ENCODE measurements at places on chromosomes 5 and 9. TPM values are rescaled to one million over a fixed set of nuclear protein-coding genes. Genes with fewer than 3 reads are reported as not detected.

The SOHLH1 gene
- not detected for total RNA-seq

The ACER2 gene
- 3.8 TPM for total RNA-seq

The SLC34A3 gene
- not detected for total RNA-seq

The FOXD4L3 gene
- not detected for total RNA-seq

The LCN9 gene
- not detected for total RNA-seq

The ANKRD18B gene
- total RNA-seq: 1.7 TPM

The TAF11L5 gene
- total RNA-seq: not detected

The TARS1 gene
- total RNA-seq: 104 TPM

The C9orf50 gene
- not detected for total RNA-seq
